ENCODE measurements at places on chromosomes 1 and 21. TPM values are rescaled to one million over a fixed set of nuclear protein-coding genes. Genes with fewer than 3 reads are reported as not detected.

- no peak for DNase-seq
Measured at GRCh38 chr1:234893359-234893724, 235.3 kb downstream of the TOMM20 start.

The TNFRSF8 gene
- not detected for total RNA-seq

The SSR2 gene
- 230 TPM for total RNA-seq

DNA sequence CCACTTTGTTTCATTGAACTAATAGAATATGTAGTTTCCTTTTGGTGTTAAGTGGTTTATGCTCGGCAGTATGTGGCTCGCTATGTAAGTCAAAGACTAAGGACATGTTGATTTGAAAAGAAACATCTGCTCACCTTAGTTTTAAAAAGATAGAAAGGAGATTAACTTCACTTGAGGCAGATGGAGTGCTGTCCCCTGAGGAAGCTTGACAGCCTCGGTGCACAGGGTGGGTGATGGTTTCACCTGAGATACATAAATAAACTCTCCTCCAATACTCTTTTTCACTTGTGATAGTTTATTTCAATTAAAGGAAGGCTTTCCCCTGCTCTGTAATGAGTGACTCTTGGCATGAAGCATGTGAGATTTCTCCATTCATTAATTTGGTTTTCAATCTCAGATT, 70.8 kb upstream of the FMN2 start:
- no peak for DNase-seq

- no peak for DNase-seq
Measured at GRCh38 chr1:78006521-78006920, 1.8 kb downstream of the DNAJB4 start.

GRCh38 chr1:152167835-152168534, 9.0 kb upstream of the RPTN start:
- no peak for DNase-seq

Measured in frontal cortex (tissue), 4 donors.